Stimulated activated CD4-positive, alpha-beta T cell treated with anti-CD3 and anti-CD28 coated beads, TNF-alpha, amount 100 ng/mL, for 24 hours (primary cell): ENCODE measurements at places on chromosomes 12 and 14.

DNA sequence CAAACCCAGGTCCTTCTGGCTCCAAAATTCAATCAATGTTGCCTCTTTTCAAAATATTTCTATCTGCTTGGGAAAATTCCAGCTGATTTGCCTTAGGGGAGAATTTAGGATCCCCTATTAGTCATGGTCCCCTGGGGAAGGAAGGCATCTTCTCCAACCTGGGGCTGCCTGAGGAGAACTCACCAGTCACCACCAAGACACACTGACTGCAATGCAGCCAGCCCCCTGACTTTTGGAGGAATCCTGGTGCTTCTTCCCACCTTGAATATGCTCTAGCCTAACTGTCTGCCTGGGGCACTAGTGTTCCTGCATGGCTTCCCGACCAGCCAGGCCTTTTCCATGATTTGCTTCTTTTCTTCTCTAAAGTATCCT lies 71.8 kb upstream of the BCL2L14 start:
- DNase-seq: no peak

DNA sequence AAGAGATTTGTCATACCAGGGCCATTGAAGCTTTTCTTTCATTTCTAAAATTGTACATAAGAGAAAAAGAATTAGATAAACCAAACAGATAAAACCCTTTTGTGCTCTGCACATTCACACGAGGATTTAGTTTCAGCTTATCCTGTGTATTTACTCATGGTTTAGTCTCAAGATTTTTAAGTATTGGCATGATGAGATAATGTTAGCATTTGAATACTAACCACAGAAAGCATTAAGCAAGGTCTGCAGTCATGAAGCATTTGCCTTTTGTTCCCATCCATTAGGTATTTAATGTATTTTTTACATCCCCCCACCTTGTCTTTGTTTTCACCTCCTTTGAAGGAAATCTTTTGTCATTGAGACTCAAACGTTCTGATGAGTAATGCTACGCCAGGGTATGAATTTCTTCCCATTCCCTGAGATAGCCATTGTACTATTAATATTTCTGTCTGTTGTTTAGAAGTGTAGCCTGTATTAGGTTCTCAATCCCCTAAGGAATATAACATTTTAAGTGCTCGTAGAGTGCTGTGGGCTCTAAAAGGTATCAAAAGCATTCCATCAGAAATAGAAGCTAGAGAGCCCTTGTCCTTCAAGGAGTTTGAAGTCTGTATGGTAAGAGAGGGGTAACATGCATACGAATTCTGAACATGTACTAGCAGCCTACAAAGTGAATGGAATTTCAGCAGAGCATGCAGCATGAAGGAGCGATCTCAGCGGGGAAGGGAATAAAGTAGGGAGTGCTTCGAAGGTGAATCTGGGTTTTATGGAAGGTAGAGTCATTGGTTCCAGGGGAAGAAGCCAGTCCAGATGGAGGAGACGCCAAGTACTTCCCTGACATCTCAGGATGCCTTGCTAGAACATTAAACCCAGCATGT lies 22.3 kb downstream of the CRADD start:
- no peak for DNase-seq

GRCh38 chr12:86170051-86170450 lies 86.1 kb downstream of the MGAT4C start:
- DNase-seq: no peak

- DNase-seq: no peak
Observed at GRCh38 chr14:96790706-96791105, 6.5 kb upstream of the VRK1 start.

- DNase-seq: no peak
Observed at GRCh38 chr12:64551676-64552075, 58.6 kb upstream of the RASSF3 start.

- DNase-seq: no peak
Observed at GRCh38 chr12:40646456-40646855, 45.8 kb upstream of the CNTN1 start.

- DNase-seq: no peak
Observed at GRCh38 chr12:126811391-126811790, 1455.6 kb upstream of the TMEM132C start.

DNA sequence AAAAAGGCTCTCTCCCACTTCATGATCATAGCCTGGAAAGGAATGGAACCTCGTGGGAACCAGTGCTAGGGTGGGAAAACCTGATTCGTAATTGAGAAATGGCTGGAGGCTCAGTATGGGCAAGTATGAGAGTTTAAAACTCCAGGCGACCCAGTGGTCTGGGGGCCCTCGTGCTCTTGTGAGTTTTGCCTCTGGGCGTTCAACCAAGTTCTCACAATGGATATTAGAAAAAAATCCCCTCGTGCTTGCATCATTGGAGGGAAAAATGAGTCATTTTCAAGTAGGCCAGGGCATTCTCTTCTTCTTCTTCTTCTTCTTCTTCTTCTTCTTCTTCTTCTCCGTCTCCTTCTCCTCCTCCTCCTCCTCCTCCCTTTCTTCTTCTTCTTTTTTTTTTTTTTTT lies 39.0 kb downstream of the GPR68 start:
- DNase-seq: no peak

DNA sequence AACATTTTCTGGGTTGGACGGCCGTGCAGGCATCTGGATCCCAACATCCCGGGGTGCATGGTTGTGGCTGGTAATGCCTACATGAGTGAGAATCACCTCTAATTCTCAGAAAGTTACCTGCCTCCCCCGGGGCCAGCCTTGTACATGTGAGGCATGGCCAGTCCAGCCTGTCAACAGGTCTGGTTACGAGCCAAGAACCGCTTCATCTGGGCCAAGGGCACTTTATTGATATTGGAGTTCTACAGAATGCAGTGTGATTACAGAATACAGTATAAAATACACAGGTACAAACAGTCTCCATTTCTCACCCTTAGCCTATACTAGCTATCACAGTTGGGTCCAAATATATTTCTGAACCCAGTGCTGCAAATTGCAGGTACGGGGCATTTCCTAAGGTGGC lies 84.9 kb upstream of the EVL start:
- DNase-seq: no peak

- DNase-seq: no peak
Observed at GRCh38 chr12:2261708-2262107, 208.9 kb downstream of the CACNA1C start.

- DNase-seq: no peak
Observed at GRCh38 chr14:63130531-63130930, 73.7 kb upstream of the RHOJ start.

DNA sequence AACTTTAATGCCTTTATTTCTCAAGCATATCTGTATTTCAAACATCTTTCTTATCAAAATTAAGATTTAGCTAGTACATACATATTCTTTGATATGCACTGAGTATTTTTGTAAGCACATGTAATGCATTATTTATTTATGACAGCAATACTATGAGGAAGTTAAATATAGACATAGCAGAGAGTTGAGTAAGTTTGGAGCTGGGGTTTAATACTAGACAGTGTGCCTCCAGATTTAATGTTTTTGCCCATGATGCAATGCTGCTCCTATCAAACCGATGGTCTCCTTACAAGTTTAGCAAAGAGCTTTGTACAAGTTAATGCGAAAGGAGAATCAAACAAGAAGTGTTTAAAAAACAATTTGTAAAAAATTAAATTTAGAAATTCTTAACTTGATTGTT lies 826.6 kb upstream of the MGAT4C start:
- DNase-seq: no peak

GRCh38 chr12:802242-803120 lies 50.1 kb downstream of the WNK1 start:
- DNase-seq: no peak

DNA sequence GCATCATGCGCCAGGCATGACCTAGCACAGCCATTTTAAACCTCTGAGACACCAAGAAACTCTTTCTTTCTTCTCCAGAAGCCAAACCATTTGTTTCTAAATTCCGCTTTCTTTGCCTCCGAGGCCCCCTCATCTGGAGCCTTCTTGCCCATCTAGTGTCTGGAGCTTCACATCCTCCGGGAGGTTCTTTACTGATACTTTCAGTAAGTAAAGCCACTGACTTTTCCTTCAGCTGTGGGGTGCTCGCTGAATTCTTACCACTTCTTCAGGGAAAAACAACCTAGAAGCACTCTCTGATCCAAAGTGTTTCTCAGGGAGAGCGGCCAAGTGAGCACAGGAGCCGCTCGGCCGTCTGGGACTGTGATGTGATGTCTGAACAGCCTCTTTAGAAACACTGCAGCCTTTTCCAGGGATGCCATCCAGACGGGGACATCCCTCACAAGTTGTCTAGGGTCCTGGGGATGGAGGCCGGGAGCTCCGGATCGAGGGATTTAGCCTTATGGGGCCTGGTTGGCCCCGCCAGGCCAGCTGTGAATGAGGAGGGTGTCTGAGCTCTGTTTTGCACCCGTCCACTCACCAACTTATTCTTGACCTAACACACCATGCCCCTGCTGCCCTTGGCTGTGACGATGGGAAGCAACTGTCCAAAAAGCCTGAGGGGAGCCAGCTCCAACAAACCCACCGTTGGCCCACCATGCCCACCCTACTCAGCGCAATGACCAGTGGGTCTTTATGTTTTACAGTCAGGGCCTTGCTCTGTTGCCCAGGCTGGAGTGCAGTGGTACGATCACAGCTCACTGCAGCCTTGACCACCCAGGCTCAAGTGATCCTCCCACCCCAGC lies 160.6 kb downstream of the ZFP36L1 start:
- DNase-seq: no peak
